ENCODE measurements at places on chromosomes 5 and 9. TPM values are rescaled to one million over a fixed set of nuclear protein-coding genes. Genes with fewer than 3 reads are reported as not detected.
A peak's percentile ranks its signal among the peaks of the same experiment; 100 is the strongest.

Gene TBC1D13
- 35.4 TPM for polyA plus RNA-seq

GRCh38 chr5:179747811-179748210, 15.2 kb downstream of the MAML1 start:
- DNase-seq: no peak

- DNase-seq: no peak
These were observed 41.8 kb upstream of the FCN2 start for GRCh38 chr9:134838651-134839454.

- DNase-seq: no peak
These were observed 2385.2 kb upstream of the C9orf72 start for GRCh38 chr9:29958469-29958868.

DNA sequence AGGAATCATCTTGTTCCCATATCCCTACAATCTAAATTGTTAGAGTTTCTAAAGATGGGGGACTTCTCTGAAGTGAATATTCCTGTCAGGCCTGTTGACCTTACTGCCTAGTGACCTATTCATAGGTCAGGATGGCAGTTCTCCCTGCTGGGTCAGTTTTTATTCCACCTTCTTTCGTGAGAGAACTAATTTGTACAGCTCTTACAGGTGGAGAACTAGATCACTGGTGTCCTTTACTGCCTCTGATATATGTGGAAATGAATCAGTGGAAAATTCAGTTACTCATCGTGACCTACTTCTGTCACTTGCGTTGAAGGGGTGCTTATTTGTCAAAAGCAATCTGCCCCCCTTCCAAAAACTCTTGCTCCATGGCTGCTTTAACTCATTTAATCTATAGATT, 164.9 kb downstream of the CD180 start:
- no peak for DNase-seq

DNA sequence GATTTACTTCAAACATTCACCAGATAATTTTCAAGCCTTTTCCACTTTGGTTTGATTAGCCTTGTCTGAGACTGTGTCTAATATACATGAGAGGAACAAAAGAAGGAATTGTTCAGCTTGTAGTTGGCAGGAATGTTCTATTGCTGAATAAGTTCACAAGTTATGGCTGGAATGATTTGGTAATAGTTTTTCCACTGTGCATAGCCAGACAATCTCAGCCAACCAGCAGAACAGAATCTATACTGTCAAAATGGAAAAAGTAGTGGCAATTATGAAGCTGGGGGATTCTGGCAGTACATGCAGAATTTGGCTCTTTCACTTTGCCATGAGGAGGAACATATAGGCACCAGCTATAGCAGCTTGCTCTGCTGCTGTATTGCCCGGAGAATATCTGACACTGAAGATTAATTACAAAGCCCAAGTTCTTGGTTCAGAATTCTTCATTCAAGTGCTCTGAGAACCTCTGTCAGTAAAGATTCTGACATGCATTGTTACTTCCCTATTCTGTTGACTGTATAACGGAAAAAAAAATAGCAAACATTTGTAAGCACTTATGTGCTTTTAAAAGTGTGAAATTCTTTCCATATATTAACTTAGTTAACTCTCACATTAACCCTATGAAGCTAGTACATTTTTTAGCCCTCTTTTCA, 150.6 kb downstream of the PRR16 start:
- DNase-seq: no peak

GRCh38 chr9:110763568-110763967, 95.0 kb downstream of the MUSK start:
- no peak for DNase-seq

Gene LECT2
- polyA plus RNA-seq: 1.9 TPM

Gene C9
- polyA plus RNA-seq: 0.37 TPM

- DNase-seq: no peak
These were observed 17.6 kb downstream of the RAPGEF1 start for GRCh38 chr9:131722255-131722654.

Gene ZDHHC11B
- polyA plus RNA-seq: 3.9 TPM

DNA sequence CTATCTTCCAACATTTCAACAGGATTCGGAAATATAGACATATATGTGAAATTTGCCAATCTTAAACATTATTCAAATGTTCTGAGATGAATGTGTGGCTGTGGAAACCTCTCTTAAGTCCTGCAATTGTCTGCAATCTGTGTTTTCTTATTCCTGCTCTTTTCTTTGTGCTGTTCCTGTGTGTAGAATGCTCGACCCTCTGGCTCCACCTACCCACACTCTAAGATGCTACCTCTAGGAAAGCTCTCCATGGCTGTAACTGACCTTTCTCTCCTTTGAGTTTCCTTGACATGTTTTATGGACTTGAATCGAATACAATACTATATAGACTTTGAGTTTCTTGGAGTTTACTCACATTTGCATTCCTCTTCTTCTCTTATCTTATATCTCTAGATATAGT, 120.6 kb upstream of the ASTN2 start:
- DNase-seq: no peak

Gene BNC2
- polyA plus RNA-seq: 11.3 TPM

Gene LCN9
- polyA plus RNA-seq: not detected

Gene KLHL9
- 51.3 TPM for polyA plus RNA-seq

DNA sequence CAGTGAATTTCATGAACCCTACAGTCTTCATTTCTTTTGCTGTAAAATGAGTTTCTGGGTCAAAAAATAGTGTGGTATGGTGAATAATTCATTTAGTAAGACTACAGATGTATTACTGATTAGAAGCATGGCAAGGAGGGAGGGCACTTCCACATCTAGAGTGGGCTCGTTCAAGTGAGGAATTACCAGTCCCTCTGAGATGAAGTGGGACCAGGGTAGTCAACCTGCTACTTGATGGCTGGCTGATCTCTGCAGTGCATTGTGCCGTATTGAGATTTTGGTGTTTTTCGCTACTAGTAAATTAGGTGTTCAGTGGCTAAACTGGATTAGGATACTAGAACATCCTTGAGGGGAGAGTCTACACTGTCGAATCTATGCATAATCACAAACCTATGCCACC, 10.8 kb downstream of the CDC37L1 start:
- no peak for DNase-seq

GRCh38 chr5:124056326-124056990, 544.5 kb downstream of the CSNK1G3 start:
- DNase-seq: no peak

GRCh38 chr5:132688536-132689339, 14.9 kb downstream of the IL4 start:
- no peak for DNase-seq

GRCh38 chr5:150328515-150328914, 25.8 kb upstream of the ARSI start:
- DNase-seq: no peak

Gene LCN1
- not detected for polyA plus RNA-seq

DNA sequence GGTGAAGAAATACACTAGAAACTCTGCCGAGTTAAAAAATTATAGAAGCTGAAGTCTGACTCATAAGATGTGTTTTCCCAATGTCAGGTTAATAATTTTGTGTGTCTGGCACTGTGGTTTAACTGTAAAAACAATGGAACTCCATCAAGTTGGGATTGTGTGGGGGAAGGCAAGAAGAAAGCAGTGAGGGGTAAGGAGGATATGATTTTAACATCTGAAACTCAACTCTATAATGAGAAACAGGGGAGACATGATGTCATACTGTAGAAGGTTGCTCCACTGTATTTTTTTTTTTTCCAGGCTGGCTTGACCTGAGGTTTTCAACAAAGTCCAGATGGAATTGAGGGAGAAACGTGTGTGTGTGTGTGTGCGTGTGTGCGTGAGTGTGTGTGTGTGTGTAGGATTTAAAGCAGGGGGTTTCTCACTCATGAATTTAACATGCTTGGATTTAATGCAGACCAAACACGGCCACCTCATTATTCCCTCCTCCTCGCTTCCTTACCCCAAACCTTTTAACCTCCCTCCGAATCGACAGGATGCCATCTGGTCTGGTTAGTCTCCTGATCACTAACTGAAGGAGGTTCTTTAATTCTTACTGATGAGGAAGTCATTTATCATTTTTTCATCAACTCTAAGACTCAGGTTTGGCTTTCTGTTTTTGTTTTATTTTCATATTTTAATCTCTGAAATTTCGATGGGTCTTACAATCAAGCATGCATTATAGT, 140.2 kb upstream of the LPAR1 start:
- no peak for DNase-seq

GRCh38 chr9:107279086-107279485, 4.0 kb upstream of the RAD23B start:
- DNase-seq: no peak

- DNase-seq: no peak
These were observed 3.4 kb downstream of the ARL10 start for GRCh38 chr5:176368726-176369125.

DNA sequence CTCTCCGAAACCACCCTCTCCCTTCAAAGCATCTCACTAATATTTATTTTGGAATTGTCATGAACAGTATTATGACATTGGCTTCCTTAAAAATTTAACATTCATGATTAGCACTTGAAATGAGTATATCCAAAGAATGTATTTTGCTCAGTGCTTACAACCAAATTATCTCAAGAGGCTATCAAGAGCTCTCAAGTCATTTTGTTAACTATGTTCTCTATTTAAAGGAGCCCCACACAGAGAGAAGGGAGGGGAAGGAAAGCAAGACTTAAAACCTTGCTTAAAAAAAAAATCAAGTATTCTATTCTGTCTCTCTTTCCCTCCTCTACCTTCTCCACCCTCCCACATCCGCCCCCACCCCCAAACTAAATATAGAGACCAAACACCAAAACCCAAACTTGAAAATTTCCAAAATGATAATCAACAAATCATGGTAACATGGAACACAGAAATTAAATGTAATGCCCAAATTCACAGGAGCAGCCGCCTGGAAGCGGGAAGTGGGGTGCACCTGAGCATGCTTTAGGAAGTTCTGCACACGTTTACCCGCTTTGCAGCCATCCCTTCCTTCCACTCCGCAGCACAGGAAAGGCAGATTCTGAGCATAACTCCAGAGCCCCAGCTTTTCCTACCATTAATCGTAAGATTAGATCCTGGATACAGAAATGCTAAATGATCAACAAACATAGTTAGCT, 66.9 kb downstream of the EBF1 start:
- DNase-seq: no peak

DNA sequence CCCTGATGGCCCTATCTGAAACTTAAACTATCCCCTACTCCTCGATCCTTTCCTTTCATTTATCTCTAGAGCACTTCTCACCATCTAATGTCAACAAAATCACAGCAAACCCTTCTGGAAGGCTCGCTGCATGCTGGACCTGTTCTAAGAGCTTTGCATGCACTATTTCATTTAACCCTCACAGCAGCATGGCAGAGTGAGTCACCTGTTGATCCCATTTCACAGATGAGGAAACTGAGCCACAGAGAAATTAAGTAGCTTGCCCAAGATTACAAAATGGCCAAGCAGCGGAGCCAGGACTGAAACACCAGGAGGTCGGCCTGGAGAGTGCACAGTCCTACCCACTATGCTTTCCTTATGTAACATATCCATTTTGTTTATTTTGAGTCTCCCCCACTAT, 93.1 kb downstream of the ZNF622 start:
- no peak for DNase-seq

Gene FSTL4
- 1.2 TPM for polyA plus RNA-seq

- DNase-seq: peak; percentile 52
These were observed 15.3 kb downstream of the MVB12B start for GRCh38 chr9:126341902-126342301.

DNA sequence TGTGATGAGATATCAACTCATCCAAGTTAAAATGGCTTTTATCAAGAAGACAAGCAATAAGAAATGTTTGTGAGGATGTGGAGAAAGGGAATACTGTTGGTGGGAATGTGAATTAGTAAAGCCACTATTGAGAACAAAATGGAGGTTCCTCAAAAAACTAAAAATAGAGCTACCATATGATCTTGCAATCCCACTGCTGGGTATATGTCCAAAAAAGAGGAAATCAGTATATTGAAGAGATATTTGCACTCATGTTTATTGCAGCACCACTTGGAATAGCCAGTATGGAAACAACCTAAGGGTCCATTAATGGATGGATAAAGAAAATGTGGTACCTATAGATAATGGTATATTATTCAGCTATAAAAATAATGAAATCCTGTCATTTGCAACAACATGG, 25.1 kb downstream of the PPIP5K2 start:
- no peak for DNase-seq

Gene LHX3
- polyA plus RNA-seq: not detected

DNA sequence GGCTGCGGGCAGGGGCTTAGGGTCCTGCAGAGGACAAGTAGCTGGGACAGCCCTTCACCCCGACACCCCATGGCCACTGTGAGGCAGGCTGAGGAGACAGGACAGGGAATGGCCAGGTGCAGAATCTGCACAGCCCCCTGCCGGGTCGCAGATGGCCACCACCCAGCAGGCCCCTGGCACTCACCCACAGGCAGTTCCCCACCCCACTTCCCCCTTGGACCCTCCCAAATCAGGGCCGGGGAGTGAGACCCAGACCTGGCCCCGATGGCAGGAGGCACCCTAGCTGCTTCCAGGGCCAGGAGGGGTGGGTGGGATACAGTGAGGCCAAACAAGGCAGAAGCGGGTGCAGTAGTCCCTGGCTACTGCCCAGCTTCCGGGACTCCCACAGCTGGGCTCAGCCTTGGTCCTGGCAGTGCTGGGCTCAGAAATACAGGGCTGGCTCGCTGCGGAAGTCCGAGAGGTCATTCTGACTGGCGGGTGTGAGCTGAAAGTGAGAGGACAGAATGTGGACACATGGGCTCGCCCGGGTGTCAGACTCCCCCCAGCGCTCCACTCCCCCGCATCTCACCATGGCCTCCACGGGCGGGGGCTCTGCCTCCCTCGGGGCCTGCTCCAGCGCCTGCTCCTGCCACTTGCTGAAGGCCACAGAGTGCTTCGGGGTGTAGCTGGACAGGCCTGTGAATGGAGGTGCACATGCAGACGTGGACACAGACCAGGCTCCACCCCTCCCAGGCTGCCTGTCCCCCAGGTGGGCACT, 3.4 kb downstream of the SSNA1 start:
- no peak for DNase-seq

Gene EQTN
- polyA plus RNA-seq: 0.39 TPM

Gene PCDHGA5
- polyA plus RNA-seq: 2.6 TPM

DNA sequence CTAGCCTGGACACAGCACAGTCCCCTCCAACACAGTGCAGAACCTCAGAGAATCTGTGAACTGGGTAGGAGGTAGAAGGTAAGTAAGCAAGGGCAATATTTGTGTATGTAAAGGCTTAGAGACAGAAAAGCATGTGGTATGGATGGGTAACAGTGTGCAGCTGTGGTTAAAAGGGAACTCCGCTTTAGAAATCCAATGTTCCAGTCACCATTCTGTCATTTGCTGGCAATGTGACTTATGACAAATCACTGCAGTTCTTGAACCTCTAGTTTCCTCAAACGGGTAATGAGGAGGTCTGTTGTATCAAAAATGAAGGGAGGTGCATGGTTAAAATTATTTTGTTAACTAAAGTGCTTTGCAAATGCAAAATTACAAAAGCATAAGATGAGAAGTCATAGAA, 125.5 kb upstream of the IFNE start:
- no peak for DNase-seq

- DNase-seq: no peak
These were observed 67.8 kb downstream of the TMEM167A start for GRCh38 chr5:83009408-83009807.

Gene CRHBP
- 23.0 TPM for polyA plus RNA-seq

DNA sequence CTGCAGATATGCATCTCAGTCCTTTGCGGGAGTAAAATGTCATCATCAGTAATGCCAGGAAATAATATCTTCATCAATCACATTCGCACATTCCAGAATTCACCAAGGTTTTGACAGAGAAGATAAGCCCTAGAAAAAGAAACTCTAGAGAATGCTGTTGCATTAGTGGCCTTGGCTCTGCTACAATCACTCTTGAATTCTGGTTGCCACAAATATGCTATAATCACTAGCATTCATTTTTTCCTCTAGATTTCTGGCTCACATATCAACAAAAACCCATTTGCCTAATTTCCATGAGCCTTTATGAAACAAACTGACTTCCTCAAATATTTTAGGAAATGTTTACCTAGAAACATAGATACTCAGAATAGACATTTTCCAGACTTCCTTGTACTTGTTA, 653.4 kb downstream of the ANXA1 start:
- no peak for DNase-seq

Data from left renal cortex interstitium (tissue), 4 donors.